ENCODE measurements at places on chromosomes 1 and 21.

DNA sequence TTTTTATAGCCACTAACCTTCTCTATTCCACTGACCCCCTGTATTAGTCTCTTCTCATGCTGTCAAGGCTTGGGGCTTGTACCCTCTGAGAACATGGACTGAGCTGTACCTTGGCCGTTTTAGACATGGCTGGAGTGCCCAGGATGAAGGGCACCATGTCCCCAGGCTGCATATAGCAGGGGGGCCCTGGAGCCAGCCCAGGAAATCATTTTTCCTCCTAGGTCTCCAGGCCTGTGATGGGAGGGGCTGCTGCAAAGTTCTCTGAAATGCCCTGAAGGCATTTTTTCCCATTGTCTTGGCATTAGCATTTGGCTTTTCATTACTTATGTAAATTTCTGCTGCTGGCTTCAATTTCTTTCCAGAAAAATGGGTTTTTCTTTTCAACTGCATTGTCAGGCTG lies 119.5 kb downstream of the NTMT2 start:
- no peak for DNase-seq

GRCh38 chr1:89910780-89911179 lies 84.1 kb upstream of the ZNF326 start:
- DNase-seq = no peak

DNA sequence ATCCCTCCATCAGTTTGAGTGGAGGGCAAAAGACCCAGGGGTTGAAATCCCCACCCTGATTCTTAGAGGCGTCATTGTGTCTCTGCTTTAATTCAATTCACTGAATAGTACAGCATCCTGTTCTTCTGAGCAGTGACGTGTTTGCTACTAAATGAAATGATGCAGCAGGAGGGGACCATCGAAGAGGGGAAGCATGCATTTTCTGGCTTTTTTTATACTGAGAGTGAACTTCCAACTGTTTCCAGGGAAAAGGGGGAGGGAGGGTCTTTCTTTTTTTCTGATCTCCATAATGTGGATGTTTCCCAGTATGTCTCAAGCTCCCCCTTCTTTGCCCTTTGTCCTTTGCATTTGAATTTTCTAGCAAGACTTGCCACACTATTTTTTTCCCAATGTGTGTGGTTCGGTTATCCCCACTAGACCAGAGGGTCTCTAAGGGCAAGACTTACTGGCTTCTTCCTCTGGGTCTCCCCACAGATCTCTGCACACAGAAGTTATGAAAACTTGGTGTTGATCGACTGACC lies 2.7 kb downstream of the INTS3 start:
- no peak for DNase-seq

GRCh38 chr21:33695813-33696212 lies 53.5 kb downstream of the ITSN1 start:
- no peak for DNase-seq

DNA sequence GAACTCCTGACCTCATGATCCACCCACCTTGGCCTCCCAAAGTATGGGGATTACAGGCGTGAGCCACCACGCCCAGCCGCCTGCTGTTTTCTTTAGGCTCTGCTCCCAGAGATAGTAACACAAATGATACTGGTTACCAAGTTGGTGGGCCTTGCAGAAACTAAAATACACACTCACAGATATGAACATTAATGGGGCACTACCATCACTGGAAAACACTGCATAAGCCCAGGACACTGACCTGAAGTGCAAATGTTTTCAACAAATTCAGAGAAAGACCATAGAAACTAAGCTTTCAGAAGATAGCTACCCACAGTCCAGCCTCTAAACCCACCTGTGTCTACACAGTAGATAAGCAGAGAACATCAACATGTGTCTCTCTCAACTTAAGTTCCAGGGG lies 180.5 kb downstream of the FCRL5 start:
- DNase-seq = no peak

DNA sequence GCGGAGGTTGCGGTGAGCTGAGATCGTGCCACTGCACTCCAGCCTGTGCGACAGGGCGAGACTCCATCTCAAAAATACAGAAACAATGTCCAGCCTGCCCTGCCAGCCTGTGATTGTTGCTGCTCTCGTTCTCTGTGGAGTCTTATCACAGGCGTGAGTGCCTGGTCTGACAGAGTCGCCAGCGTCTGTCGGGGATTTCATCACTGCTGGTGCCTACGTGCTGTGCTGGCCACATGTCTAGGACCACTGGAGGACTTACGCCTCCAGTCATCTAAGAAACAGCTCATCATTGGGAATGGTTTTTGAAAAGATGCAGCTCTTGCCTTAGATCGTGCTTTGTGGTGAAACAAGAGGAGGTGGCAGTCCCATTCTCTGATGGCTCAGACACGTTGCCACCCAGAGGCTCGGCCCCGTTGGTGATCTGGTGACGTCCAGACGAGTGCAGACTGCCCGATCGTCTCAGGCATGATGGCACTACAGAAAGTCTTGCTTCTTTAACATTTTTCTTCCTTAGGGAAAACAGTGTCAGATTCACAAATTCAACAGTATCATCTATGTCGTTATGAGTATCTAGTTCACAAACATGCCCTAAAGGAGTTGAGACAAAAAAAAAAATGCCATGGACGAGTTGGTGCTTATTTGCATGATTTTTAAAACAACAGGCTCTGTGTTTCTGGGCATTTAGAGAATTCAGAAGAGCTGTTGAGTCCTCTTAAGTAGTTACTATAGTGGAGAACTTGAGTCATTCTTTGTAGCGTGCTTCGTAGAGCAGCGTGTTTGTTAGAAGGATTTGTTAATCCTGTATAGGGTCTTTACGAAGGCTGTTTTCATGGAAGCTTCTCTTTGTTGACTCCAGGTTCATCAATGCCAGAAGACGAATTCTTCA lies 47.5 kb downstream of the CBS start:
- no peak for DNase-seq

GRCh38 chr21:32814528-32814927 lies 43.0 kb upstream of the PAXBP1 start:
- DNase-seq = no peak

DNA sequence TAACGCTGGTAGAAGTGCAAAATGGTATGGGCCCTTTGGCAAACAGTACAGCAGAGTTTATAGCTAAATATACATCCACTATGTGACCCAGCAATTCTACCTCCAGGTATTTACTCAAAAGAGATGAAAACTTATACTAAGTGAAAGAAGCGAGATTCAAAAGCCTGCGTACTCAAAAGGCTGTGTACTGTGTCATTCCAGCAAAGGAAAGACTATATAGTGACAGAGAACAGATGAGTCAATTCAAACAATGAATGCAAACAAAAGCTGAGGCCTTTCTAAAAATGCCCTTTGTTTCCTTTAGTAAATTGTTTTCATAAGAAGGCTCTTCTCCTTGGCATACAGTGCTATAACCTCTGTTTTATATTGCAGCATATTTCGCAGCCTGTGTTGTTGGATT lies 268.8 kb upstream of the CSF3R start:
- DNase-seq = no peak

GRCh38 chr1:116826818-116827606 lies 72.8 kb downstream of the CD2 start:
- DNase-seq = no peak

DNA sequence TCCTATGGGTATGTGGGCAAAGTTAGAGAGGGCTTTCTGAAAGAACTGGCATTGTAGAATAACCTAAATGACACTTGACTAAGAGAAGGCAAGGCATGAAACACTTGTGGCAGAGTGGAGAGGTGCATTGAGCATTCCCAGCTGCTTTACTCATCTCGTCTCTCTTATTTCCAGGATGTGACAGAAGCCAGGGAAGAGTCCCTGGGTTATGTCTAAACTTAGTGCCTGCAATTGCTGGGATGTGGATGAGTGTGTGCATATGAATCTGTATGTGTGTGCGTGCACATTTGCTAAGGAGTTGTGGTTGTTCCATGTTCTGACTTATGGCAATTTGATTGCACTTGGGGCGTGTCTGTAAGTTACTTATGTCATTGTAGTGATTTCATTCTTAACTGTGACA lies 1326.5 kb upstream of the B3GALT2 start:
- no peak for DNase-seq

DNA sequence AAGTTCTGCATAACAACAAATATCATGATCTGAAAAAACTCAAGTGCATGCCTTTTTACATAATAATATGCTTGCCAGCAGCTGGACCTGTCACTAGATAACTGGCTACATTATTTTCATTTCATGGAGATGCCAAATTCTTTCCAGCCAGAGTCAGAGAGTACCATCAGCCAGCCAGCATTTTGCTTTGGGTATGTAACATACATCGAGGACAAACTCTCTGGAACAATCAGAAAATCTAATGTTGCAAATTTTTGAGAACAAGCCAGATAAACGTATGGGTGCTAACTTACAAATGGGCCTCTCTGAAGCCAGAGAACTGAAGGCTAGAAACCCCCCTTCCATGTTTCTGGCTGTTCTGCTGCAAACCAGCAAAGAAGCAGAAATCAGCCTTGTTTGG lies 76.3 kb upstream of the BACE2 start:
- no peak for DNase-seq

- no peak for DNase-seq
Measured at GRCh38 chr1:94020764-94021579, 100.0 kb downstream of the ABCA4 start.

DNA sequence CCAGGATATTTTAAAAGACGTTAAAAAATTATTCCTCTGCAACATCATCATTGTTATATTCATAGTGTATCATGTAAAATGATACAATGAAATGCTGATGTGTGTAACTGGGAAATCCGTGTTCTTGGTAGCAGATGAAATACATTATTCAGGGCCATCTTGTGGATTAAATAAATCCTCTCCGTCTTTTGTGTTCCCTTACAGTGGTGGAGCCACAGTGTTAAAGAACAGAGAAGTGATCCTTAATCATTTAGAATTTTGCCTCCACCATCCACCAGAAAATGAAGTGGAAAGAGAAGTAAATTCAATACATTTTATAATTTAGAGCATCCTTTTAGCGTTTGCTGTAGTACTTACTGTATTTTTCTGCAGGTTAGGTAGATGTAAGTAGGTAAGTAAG lies 1.3 kb downstream of the DYRK3 start:
- DNase-seq = no peak

GRCh38 chr21:22476726-22477646 lies 1478.8 kb downstream of the NCAM2 start:
- no peak for DNase-seq

DNA sequence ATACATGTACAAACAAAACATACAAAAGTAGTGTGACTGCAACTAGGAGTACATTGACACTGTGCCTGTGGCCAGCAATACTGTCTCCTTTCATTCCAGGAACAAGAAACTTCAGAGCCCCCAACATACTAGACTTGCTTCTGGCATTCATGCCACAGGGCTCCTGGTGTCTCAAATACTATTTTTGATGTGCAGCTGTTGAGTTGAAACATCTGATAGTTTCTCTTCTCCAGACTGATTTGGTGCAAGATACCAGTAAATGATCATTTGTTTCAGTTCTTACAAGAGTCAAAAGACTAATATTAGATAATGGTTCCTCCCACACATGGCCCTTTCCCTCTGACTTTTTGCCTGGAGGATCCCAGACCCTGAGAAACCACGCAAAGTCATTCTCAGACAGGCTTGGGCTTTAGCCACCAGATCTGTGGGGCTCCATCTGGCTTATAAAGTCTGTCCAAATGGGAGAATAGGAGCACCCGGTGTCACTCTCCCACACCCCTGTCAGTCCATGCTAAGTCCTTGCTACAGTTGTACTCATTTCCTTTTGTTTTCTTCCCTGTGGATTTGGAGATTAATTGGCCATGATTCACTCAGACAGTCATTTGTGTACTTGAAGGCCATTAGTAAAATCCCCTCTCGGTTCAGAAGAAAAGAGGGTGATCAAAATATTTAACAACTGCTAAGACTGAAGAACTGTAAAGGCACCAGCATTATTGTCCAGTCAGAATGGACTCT lies 163.5 kb upstream of the RUNX1 start:
- no peak for DNase-seq

DNA sequence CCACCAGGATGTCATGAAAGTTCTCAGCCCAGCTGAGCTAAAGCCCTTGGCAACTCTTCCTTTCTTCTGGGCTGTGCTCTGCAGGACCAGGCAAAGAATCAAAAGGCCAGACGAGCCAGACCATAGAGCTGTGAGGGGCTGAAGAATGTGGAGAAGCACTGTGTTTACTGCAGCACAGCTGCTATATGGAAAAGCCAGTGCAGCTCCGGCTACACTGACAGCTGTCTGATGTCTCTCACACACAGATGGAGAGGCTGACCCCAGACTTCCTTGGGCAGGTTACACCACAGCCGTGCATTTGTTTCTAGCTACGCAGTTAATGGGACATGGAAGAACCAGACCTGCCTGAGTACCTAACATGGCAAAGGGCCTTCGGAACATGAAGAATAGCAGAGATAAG lies 40.3 kb downstream of the CD247 start:
- DNase-seq = no peak

- DNase-seq = no peak
Measured at GRCh38 chr1:219582865-219583264, 30.0 kb downstream of the ZC3H11B start.

DNA sequence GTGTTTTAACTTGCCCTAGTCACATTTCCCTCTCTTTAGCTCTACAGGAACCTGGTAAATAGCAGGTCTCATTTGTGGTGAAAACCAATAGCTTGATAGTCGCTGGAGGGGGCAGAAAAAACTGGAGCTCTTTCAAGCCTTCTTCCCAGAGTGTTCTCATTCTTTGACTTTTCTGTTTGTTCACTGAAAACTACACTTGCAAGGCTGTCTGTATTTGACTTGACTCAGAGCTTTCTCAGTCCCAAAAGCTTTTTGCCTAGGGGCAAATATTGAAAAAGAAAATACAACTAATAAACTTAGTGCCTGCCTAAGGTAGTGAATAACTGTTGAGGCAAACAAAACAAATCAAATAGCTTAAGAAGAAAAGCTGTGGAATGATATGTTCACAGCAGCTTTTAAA lies 217.1 kb upstream of the CHRM3 start:
- no peak for DNase-seq

GRCh38 chr1:184932319-184932718 lies 42.0 kb downstream of the NIBAN1 start:
- DNase-seq = no peak

DNA sequence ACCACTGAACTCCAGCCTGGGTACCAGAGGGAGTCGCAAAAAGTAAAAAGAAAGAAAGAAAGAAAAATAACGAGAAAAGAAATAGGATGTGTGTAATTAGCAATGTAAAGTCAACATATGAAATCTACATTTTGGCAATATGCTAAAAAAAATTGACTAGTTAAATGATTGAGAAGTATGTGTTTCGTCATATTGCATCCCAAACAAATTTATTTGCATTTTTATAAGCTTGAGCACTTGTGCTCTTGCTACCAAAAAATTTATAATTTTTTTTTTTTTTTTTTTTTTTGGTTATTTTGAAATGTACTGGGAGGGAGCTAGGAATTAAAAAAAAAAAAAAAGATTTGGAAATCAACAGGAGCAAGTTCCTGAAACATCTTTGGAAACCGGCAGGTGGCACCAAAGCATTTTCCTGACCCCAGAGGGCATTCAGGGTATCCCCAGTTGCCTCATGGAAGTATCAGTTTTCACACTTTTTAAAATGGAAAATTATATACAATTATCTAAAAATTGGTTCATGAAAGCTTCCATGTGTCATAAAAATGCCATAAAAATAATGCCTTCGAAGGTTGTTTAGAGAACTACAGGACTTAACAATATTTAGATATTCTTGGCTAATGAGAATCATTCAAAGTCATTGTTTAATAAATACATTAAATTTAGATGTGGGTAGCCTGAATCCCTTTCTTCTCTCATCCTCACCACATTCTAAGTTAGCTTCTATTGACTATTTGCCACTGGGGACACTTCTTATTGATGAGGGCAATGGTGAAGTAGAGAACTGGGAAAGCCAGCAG lies 4.8 kb upstream of the HEATR1 start:
- no peak for DNase-seq
